ENCODE measurements at places on chromosomes 4 and X.

DNA sequence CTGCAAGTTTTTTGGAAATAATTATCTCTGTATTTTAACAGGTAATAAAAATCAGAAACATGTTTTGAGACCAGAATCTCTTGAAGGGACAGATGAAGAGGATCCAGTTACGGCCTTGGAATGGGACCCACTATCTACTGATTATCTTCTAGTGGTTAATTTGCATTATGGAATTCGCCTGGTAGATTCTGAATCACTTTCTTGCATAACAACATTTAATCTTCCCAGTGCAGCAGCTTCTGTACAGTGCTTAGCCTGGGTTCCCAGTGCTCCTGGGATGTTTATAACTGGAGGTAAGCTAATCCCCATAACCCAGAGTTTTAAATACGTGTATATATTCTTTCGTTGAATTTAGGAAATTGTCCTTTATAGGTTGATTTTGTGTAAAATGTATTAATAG is 59.4 kb downstream of the WDR17 start:
- no peak for DNase-seq

DNA sequence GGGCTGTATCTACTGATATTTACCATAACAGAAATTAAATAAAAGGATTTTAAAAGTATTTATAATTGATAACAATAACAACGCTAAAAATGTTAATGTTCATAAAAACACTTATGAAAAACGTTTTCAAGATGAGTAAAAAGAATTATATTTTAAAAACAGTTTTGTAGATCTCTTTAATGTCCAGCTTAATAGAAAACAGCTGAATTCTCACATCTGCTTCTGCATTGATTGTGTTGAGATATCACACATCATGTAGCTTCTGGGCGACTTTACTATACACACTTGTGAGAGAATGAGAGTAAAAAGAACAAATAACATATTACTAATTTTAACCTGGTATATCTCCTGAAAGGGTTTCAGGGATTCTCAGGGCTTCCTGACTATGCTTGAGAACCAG is 83.6 kb downstream of the NCAPG start:
- DNase-seq: no peak

DNA sequence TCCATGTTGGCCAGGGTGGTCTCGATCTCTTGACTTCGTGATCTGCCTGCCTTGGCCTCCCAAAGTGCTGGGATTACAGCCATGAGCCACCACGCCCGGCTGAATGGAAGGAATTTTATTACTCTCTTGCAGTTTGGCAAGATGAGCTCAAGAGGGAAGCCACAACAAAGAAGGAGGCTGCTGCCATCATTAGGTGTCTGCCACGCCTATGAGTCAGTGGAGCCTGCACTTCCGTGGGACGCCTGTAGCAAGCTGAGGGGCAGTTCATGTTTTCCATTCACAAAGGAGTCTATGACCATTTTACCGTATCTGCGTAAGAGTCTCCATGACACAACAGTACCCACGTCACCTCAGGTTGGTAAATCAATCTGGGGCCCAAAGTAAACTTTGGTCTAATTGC is 51.2 kb upstream of the CHRNA9 start:
- DNase-seq: no peak

DNA sequence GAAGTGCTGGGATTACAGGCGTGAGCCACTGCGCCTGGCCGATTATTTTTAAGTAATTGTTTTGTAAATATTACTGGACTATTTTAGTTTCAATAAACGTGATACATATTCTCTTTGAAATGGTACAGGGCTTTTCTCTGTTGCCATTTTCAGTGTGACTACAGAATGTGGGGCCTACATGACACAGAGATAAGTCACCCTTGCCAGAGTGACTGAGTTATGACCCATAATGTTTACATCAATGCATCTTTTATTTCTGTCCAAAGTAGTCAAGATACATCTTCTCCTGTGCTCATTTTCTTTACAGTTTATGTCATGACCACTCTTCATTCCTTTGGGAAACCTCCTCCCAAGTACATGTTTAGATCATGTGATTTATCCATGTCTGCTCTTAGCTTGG is 88.3 kb upstream of the GC start:
- DNase-seq: no peak

- DNase-seq: no peak
These were observed 54.2 kb downstream of the AWAT2 start for GRCh38 chrX:69995362-69996112.

DNA sequence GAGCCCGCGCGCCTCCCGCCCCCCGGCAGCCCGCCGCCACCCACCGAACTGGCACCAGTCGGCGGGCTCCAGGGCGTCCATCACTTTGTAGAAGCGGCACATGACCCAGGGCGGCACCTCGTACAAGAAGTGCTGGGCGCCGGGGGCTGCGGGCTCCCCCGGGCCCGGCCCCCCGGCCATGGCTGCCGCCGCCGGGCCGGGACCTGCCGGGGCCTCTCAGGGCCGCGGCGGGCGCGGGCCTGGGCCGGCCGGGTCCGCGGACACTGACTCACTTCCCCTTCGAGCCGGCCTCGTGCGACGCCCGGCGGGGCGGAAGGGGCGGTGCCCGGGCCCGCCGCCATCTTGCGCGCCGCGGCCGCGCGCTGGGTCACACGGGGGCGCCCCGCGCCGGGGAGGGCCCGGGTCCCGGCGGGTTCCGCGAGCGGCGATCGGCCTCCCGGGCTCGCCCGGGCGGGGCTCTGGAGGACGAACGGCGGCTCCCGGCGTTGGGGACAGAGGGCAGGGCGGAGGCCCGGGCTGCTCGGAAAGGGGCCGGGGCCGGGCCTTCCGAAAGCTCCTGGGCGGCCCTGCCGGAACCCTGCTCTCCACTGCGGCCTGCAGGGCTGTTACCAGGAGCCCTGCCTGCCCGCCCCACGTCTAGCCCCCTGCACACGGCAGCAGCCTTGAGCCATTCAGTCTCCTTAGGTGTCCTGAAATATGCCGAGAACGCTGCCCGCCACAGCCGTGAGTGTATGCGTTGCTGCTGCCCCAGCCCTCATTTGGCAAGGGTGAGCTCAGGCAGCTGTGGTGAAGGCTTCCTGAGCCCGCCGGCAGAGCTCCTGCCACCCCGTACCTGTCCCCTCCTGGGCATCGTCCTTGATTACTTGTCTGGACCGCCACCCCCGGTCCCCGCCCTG is at the start of gene IRAK1:
TSS of gene IRAK1 (minus strand) at position 270 of the 896 bp plus-strand sequence. CDS start at position 180, 90 bp downstream.
- peak; percentile 61 for DNase-seq

DNA sequence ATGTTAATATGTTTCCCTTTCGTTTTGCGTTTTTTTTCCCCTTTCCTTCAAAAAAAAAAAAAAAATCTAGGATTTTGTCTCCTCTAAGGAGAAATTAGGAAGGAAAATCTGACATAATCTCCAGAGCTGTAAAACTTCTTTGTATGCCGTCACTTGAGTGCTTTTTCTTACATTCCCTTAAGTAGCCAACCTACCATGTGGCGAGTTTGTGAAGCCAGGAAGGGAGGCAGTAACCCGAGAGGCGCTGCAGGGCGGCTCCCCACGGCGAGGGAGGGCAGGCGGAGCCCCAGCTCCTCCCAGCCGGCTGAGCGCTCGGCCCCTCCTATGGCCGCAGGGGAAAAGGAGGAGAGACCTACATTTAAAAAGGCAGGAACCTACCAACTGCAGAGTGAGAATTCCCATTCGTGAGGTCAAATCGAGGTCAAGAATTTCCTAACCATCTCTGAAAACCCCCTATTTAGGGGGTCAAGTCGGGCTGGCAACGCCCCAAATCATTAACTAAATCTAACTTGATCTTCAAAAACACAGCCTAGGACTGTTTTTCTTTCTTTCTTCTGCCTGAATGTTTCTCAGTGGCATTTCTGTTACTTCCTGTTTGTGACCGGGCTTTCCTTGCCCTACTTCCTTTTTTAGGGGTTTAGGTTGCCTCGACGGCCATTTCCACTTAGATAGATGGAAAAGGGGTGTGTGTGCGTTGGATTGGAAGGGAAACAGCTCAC is 345.1 kb upstream of the KLF3 start:
- DNase-seq: peak; percentile 87

DNA sequence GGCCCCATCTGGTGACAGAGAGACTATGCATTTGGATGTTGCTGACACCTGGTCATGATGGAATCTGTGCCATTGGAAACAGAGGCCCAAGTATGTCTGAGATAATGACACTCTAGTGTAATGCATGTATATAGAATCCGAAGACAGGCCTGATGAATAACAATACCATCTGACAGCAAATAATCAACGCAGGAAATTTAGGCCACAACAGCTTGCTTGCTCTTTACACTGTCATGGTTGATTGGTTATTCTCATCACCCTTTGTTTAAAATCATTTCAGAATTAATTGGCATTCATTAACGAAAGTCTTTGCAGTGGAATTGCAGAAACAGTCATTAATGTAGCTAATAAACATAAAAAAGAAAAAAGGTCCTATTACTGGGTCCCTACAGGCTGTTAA is 194.8 kb downstream of the AFF2 start:
- no peak for DNase-seq
